B cell (primary cell): ENCODE measurements at places on chromosomes 6 and 20.
A peak's percentile ranks its signal among the peaks of the same experiment; 100 is the strongest.

DNA sequence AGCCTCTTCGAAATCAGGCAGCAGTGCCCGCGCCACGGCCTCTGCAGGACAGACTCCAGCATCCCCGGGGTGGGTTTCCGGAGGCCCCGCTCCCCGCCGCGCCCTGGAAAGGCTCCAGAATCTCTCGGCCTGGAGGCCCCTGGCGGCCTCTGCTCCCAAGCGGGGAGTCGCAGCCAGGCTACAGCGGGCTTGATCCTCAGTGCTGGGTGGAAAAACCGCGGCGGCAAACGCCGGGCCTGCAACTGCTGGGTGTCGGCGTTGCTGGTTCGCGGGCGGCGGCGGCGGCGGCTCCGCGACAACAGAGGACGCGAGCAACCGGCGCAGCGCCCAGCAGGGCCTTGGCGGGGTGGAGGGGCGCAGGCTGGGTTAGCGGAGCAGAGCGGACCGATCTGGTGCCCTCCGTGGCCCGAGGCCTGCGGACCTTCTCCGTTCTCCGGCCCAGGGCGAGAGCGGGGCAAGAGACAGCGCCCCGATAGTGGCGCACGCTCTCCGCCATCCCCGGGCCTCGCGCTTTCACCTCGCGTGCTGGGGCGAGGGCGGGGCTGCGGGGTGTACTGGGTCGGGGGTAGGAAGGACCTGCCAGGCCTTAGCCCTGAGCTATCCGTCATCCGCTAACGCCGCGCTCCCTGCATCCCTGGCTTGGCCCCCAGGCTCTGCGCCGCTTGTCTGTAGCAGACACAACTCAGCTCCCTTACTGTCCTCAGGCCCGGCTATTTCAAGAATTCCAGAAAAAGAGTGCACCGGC, 3.4 kb upstream of the ZNF292 start:
- DNase-seq: peak; percentile 87

DNA sequence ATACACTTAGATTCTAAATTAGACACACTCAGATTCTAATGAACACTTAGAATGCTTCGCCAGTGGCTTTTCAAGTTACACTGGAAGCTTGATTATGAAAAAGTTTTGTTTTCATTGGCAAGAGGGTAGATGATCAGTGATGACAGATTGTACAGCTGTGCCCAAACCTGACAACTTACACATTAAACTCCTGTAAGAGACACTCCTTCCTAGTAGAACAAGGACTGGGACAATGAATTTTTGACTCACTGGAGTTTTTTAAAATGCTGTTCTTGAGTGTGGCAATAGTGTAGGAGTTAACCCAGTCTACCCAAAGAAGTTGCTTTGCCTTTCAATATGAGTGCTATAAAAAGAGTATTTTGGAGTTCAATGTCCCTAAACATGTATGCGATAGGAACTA, 140.8 kb downstream of the SLC16A10 start:
- DNase-seq: no peak

DNA sequence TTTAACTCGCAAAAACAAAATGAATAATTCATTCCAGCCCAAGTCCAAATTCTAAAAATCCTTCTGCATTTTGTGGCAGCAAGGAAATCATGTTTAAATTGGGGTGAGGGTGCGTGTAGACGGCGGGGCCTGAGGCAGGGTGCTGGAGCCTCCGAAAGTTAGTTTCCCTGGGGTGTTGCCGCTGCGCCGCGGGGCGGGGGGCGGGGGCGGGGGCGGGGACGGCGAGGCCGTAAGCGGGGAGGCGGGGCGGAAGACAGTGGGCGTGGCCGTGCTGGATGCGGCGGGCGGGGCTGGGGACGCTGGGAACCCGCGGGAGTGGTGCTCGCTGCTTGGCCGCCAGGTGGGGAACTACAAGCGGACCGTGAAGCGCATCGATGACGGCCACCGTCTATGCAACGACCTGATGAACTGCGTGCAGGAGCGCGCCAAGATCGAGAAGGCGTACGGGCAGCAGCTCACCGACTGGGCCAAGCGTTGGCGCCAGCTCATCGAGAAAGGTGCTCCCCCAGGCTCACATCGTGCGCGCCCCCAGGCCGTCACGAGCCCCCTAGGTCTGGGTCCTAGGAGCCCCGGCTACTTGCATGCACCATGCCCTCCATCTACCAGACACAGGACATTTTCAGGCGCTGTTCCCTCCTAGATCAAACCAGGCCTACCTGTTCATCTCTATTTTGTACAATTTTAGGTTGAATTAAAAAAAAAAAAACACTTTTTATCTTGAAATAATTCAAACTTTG, 29.0 kb downstream of the SPDEF start:
- peak; percentile 96 for DNase-seq

DNA sequence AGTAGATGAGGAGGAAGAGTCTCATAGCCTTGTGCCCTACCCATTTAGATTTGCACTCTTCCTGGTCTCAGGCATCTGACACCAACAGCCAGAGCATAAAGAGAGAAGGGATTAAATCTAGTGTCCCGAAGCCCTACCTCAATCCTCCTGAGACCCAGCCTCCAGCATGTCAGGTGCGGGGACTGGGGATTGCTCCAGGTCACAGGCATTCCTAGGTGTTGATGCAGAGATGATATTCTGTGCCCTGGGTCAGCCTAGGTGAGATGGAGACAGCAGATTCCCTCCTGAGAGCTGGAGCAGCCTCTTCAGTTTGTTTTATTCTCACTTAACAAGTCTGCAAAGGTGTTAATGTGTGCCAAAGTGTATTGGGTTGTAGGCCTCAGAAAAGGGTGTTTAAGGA, 89.8 kb downstream of the ANKRD6 start:
- no peak for DNase-seq

DNA sequence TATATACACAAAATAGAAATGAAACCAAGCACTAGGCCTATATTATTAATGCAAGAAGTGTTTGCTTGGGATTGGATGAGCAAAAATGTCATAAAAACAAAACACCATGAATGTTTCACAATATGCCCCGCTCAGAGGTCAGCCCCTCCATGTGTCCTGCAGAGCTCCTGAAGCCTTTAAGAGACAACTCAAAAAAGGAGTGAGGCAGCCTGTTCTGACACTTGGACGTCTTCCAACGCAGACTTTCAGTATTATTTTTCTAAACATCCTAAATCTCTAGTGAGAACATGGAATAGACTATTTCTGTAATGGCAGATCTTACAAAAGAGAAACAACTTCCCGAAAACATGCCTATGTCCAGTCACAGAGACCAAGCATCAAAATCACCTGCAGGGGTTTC, 322.6 kb downstream of the PRKN start:
- no peak for DNase-seq

GRCh38 chr6:50850223-50851048, 31.8 kb downstream of the TFAP2B start:
- no peak for DNase-seq

GRCh38 chr6:87822011-87822410, 120.0 kb upstream of the AKIRIN2 start:
- no peak for DNase-seq

DNA sequence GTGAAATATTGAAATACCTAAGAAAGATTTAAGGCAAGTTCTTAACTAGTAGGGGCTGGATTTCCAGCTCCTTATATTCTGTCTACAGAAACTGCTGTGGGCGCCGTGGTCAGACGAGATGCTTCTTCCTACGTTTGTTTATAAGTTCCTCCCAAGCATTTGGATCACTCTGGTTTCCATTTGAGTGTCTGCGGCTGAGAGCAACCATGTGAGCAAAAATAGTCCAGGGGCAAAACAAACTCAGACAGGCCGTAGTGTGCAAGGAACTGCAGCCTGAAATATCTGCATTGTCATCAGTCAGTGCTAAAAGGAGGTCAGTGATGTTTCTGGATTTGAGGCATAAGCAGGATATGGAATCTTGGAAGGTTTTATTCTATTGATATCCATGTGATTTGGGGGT, 485.9 kb upstream of the JAG1 start:
- DNase-seq: no peak

DNA sequence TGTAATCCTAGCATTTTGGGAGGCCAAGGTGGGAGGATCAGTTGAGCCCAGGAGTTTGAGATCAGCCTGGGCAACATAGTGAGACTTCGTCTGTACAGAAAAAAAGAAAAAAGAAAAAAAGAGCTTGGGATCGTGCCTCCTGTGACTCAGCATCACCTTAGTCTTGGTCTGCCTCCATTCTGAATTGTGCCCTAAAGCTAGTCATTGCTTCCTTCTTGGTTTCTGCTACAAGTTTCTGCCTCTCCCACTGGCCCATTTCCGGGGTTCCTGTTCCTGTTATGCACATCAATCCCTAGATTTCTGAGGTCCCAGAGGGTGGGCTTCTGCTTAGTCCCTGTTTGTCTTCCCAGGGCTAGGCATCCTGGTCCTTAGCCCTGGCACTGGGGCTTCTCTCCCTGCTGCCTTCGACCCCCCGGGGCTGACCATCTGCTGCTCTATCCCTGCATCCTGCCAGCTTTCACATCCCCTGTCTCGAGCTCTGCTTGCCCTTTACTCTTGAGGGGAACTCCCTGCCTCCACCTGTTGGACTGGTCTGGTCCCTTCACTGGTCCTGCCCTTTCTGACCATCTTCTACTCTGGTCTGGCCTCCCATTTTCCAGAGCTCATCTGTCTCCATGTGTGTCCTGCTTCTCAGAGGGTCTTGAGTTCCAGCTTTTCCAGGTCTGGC, 77.5 kb upstream of the ESR1 start:
- no peak for DNase-seq

DNA sequence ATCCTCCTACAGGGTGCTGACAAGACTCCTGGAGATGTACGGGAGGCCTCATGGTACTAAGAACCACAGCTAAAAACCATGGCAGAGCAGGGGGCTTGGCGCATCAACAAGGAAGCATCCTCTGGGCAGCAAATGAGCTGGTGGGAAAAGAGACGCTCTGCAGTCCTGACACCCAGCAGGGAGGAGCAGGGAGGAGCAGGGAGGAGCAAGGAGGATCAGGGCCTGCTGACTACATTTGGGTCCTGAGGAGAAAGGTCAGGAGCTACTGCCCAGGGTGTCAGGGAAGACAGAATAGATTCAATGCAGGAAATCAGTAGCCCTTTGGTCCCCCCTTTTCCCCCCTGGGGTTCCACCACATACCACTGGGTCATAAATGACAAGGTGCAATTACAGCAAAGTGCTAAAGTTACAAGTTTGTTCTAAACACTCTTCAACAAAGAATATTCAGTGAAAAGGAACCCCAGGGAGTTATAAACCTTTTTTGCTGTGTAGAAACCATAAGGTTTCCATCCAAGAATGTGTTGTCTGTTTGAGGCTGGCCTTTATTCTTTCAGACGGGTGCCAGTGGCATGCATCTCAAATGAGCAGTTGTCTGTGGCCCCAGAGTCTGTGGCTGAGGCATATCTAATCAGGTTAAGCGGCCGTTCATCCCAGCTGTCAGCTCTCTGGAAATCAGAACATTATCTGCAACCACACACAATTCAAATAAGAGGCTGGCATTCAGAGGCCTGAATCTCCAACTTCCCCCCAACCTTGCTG, 325.0 kb downstream of the CDC5L start:
- no peak for DNase-seq

- no peak for DNase-seq
Observed at GRCh38 chr6:131277591-131277990, 142.3 kb downstream of the AKAP7 start.

DNA sequence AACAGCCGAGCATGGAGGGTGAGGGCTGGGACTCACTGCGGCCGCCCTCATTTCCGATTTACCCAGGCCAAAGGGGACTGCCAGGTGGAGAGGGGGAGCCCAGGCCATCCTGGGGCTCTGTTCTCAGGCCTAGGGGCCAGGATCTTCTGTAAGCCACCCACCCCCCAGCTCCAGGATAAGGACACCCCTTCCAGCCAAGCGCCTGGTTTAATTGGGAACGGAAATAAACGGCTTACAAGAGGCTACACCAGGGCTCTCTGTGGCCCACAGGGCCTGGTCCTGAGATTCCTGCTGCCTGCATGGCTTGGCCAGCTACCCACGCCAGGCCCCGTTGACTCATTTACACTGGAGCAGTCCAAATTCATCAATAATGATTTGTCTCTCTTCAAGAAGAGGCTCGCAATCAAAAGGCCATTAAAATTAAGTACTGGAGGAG, 68.1 kb upstream of the TOP1 start:
- DNase-seq: no peak

GRCh38 chr6:28335040-28335563, 846 bp downstream of the ZSCAN31 start:
- no peak for DNase-seq

- DNase-seq: no peak
Observed at GRCh38 chr6:21713481-21713880, 119.9 kb downstream of the SOX4 start.

GRCh38 chr6:17556014-17556413, 44.1 kb upstream of the FAM8A1 start:
- no peak for DNase-seq

DNA sequence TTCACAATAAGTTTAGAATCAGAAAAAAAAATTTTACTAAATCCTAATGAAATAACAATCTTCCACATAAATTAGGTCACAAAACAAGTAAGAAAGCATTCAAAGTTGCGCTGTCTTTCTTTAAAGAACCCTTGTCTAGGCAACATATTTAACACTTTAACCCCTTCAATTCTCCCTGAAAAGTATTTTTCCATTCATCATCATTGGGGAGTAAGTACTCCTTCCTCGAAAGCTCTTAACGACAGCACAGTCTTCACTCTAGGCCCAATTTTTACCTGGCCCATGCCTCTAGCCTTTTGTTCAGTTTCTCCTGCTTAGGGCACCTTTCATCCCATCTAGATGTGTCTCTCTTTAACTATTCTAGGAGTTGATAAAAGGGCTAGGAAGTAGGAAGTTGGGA, 2.6 kb downstream of the TSPYL1 start:
- no peak for DNase-seq

DNA sequence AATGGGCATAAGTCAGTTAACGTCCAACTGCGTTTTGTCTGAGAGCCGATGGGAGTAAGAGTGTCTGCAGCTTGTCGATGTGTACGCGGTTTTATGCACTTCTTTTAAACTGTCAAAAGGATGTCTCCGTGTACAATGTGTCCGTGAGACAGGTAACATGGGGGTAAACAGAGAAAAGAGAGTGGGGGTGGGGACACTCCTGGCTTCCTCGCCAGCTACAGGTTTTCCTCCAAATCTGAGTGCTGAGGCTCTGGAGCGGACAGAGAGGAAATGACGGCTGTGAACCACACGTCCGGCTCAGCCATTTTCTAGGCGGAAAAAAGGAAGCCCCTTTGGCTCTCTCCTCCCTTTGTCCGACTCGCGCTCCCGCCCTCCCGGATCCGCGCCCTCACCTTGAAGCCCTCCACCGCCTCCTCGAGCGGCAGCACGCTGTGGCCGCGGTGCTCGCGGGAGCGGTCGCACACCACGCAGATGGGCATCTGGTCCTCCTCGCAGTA, 916 bp downstream of the TRIM27 start:
- peak; percentile 77 for DNase-seq

GRCh38 chr6:158242071-158242606, 70.1 kb upstream of the TULP4 start:
- DNase-seq: no peak

DNA sequence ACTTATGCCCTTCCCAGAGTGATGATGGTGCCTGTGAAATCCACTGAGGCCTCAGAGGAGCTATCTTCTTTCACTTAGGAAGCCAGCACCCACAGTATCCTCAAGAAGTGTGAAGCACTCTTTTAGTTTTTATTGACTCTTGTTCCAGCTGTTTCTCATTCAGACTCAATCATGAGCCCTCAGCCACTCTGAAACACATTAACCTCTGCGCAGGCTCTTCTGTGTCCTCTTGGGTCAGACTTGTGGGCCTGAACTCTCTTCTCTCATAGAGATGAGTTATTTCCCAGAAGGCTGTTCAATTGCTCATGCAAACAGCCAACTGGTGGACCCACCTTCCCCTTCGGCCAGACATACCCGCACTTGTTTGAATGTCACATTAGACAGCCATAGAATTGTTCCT, 27.8 kb upstream of the PREP start:
- DNase-seq: no peak
